ENCODE measurements at places on chromosomes 5 and 9.

- H3K4me3 ChIP-seq, result no peak overlapping the region
- no peak overlapping the region for H3K27ac ChIP-seq
- DNase-seq, result no peak
These were observed 11.7 kb upstream of the QRFP start for GRCh38 chr9:130908146-130908877.

GRCh38 chr5:121737120-121737519 lies 114.6 kb upstream of the FTMT start:
- H3K4me1 ChIP-seq, result no peaks in the 10 kb centered on the region
- DNase-seq, result no peak
- H3K27ac ChIP-seq, result no peak overlapping the region
- H3K4me3 ChIP-seq, result no peak overlapping the region
- no peaks in the 10 kb centered on the region for H3K27me3 ChIP-seq

DNA sequence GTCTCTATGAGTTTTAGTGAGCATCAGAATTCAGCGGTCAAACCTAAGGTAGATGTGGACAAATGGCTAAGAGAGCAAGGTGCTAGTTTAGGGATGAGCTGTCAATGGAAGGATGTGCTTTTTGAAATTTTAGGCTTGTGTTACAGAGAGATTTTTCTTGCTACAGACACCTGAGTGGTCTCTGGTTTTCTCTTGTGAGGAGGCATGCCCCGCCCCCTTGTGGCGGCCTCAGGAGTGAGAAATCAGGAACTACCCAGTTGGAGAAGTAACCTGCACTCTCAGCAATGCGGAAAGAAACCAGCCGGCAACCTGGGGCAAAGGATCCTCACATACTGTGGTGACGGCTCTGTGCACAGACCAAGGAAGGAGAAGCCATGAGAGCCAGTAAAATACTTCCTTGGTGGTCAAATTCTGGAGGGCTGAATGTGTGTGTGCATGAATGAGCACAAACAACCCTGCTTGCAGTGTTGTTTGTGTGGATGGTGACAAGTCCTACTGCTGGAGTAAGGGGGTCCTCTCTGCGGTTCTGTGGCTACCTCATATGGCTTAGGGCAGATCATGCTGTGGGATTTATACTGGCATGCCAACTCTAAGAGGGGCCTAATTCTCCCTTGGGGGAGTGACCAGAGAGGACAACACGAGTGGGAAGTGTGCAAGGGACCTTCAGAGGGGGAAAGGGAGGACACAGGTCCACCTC lies 16.7 kb upstream of the HSD17B4 start:
- H3K27me3 ChIP-seq, result no peaks in the 10 kb centered on the region
- H3K27ac ChIP-seq, result no peak overlapping the region

- H3K27ac ChIP-seq, result no peak overlapping the region
- H3K4me1 ChIP-seq, result no peaks in the 10 kb centered on the region
- H3K36me3 ChIP-seq, result no peaks in the 10 kb centered on the region
- no peak for DNase-seq
- no peak overlapping the region for H3K4me3 ChIP-seq
These were observed 14.5 kb downstream of the C9orf43 start for GRCh38 chr9:113425072-113425471.

GRCh38 chr5:157509587-157509986 lies 49.6 kb downstream of the NIPAL4 start:
- no peak overlapping the region for H3K4me3 ChIP-seq
- DNase-seq, result no peak
- H3K36me3 ChIP-seq, result no peaks in the 10 kb centered on the region
- H3K27ac ChIP-seq, result peak overlapping the region; percentile 82
- no peaks in the 10 kb centered on the region for H3K27me3 ChIP-seq

DNA sequence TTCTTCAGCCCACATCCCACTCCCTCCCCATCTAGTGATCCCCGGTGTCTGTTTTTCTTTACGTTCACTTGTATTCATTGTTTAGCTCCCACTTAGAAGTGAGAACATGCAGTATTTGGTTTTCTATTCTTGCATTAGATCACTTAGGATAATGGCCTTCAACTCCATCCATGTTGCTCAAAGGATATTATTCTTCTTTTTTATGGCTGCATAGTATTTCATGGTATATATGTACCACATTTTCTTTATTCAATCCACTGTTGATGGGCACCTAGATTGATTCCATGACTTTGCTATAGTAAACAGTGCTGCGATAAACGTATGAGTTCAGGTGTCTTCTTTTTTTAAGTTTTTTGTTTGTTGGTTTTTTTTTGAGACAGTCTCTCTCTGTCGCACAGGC lies 29.1 kb upstream of the CCNB1 start:
- H3K36me3 ChIP-seq, result no peaks in the 10 kb centered on the region
- H3K27ac ChIP-seq, result no peak overlapping the region
- H3K4me1 ChIP-seq, result no peaks in the 10 kb centered on the region
- no peak for DNase-seq

DNA sequence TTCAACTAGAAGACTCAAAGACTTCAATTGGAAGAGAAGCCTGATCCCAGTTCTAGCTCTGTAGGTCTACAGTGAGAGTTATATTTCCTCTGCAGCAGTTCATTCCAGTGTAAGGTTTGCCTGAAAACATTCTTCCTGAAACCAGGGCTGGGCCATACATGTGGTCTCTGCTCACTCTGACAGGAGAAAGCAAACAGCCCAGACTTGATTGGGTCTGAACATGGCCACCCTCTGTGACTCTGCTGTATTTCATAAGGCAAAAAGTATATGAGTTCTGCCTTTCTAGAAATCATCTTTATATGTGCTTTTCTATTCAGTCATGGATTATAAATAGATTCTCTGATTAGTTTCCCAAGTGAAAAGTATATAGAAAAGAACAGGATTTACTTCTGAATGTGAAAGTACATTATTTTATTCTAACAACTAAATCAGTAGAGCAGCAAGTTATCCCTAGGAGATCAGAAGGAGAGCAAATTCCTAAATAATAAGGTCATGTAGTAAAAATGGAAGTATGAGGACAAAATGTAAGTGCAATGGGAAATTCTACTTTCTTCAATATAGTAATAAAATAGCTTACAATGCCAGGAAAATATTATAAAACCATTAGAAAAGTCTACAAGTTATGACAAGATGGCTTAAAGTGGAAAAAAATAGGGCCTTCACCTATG lies 144.3 kb downstream of the EFNA5 start:
- H3K27ac ChIP-seq, result no peak overlapping the region
- no peak for DNase-seq
- H3K36me3 ChIP-seq, result no peaks in the 10 kb centered on the region

DNA sequence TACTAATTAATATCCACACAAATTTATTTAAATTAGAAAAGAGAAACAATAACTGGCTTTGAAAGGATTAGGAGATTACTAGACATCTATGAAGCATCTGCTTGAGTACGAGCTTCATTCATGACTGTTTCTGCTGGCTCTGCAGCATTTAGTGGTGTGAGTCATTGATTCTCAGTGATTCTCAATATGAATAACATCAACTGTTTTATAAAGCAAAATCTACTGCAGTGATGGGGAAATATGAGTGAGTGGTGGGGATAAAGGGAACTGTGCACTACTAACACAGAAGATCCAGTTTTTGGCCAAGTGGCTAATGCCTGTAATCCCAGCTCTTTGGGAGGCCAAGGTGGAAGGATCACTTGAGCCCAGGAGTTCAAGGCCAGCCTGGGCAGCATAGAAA lies 8.4 kb downstream of the FNBP1 start:
- H3K27ac ChIP-seq, result peak overlapping the region; percentile 61
- no peak overlapping the region for H3K4me3 ChIP-seq
- no peak for DNase-seq

DNA sequence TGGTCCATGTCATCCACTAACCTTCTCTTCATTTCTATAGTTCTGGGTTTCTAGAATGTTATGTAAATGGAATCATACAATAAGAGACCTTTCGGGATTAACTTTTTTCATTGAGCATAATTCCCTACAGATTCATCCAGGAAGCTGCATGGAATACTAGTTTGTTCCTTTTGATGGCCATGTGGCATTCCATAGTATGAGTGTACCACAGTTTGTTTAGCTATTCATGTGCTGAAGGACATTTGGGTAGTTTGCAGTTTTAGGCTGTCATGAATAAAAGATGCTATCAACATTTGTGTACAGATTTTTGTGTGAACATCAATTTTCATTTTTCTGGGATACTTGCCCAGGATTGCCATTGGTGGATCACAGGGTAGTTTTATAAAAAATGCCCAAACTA lies 6.8 kb upstream of the SPTLC1 start:
- no peaks in the 10 kb centered on the region for H3K4me1 ChIP-seq
- no peaks in the 10 kb centered on the region for H3K27me3 ChIP-seq
- DNase-seq, result no peak
- H3K36me3 ChIP-seq, result no peaks in the 10 kb centered on the region

DNA sequence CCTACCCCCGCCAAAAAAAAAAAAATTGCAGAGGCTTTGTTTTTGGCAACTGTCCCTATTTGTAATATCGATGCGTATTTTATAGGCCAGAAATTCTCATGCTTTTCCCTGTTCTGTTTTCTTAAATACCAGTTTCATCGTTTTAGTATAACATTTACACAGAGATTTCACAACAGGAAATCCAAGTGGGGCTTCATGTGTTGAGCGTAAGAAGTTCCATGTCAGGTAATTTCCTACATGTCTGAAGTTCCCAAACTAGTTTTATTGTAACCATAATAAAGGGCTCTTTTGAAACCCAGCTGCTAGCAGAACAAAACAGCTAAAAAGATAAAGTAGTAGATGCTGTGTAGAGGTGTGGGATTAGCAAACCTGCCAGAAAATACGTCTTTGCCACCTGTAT lies 4.2 kb downstream of the SMC5 start:
- H3K27me3 ChIP-seq, result no peaks in the 10 kb centered on the region
- H3K27ac ChIP-seq, result peak overlapping the region; percentile 5
- H3K36me3 ChIP-seq, result no peaks in the 10 kb centered on the region
- H3K4me3 ChIP-seq, result no peak overlapping the region

DNA sequence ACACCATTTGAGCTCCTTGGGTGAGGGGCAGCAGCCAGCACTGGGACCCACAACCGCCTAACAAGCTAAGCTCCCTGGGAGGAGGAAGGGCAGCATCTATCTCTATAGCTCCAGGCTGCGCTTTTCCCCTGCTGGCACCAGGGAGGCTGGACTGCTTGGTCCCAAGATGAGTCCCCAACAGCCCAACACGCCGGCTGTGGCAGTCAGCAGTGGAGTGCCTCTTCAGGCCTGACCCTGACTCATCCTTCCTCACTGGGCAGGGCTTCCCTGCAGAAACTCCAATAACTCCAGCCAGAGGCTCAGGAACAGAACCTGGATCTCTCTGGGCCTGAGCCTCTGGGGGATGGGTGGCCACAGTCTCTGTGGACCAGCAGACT lies 113.7 kb upstream of the ADAMTS16 start:
- no peak overlapping the region for H3K27ac ChIP-seq
- H3K4me1 ChIP-seq, result no peaks in the 10 kb centered on the region
- no peak for DNase-seq

DNA sequence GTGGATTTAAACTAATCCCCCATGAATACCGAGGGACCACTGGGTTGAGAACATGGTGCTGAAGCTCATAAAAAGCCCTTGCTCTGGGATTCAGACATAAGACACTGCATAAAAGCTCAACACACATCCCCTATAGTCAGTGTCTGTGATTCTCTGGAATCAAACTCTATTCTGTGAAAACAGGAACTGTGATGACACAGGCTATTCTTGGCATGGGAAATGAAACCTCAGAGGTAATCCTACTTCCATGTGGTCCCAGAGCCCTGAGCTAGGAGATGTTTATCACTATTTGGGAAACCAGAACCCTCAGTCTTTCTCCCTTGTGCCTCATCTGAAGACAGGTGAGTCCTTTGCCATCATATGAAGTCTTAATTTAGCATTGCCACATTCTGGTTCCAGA lies 135.4 kb upstream of the PRSS3 start:
- no peak overlapping the region for H3K4me3 ChIP-seq
- no peak overlapping the region for H3K27ac ChIP-seq
- no peaks in the 10 kb centered on the region for H3K4me1 ChIP-seq
- no peaks in the 10 kb centered on the region for H3K36me3 ChIP-seq
- no peak for DNase-seq

DNA sequence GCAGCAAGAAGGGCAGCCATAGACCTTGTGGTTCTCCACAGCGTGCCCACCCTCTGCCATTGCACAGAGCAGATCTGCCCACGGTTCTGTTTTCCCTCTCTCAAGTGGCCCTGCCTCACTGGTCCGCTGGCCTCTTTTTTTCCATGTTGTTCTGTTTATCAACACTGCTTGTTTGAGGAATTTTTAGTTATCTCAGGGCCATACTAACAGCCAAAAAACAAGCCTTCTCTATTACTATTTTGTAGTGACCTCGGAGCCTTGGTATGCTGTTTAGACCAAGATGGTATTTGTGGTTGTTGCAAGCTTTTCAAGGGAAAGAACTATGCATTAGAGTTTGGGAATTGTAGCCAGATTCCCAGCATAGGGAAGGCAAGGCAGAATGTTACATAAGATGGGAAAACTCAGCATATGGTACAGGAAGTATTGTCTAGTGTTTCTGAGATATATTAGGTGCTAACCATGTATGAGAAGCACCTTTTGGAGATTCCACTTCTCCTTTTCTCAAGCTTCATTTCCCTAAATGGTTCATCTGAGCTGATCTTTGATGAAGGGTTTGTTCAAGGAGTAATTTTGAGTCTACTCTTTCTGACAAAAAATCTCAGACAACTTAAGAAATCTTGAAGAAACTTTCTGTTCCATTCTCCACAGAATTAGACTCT lies 54.3 kb downstream of the NUP214 start:
- H3K27ac ChIP-seq, result peak overlapping the region; percentile 41
- no peaks in the 10 kb centered on the region for H3K4me1 ChIP-seq
- no peaks in the 10 kb centered on the region for H3K27me3 ChIP-seq

GRCh38 chr5:78560000-78560855 lies 88.3 kb downstream of the LHFPL2 start:
- H3K27me3 ChIP-seq, result no peaks in the 10 kb centered on the region
- no peaks in the 10 kb centered on the region for H3K4me1 ChIP-seq
- H3K4me3 ChIP-seq, result no peak overlapping the region
- no peaks in the 10 kb centered on the region for H3K36me3 ChIP-seq
- no peak overlapping the region for H3K27ac ChIP-seq

- peak; percentile 78 for DNase-seq
- peaks cover 14% of the 10 kb centered on the region for H3K4me1 ChIP-seq
- no peak overlapping the region for H3K4me3 ChIP-seq
- peak overlapping the region; percentile 64 for H3K27ac ChIP-seq
- no peaks in the 10 kb centered on the region for H3K27me3 ChIP-seq
These were observed 62.5 kb downstream of the NFIB start for GRCh38 chr9:14251154-14252071.

DNA sequence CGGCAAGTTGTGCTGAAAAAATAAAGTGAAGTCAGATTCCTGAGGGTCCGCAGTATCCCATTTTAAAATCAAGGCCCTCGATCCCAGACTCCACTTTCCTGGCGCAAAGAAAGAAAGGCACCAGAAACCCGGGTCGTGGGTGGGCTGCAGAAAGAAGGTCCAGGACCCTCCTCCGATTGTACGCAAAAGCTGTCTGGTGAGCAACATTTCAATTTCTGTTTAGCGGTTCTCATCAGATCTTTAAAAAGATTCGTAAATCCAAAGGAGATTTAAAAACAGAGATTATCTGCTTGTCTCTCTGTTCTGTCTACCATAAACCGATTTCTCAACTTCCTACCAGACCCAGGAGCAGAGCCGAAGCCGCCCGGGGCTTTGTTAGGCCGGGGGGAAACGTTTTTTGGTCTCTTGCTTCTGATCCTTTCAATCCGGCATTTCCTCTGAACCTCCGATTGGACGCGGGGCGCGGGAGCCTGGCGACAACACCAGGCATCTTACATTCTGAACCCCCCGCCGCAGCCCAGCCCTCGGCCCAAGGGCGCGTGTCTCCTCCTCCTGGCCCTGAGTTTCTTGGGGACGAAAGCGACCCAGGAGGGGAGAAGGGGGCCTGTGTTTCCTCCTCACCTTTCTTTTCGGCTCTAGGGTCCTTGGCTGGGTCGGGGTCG lies 746 bp downstream of the NKX2-5 start:
- no peak for DNase-seq
- no peak overlapping the region for H3K27ac ChIP-seq
- H3K4me3 ChIP-seq, result no peak overlapping the region
- peaks cover 5% of the 10 kb centered on the region for H3K4me1 ChIP-seq

Data from transverse colon (tissue), 4 donors.